ENCODE measurements at places on chromosomes 12 and 14.

DNA sequence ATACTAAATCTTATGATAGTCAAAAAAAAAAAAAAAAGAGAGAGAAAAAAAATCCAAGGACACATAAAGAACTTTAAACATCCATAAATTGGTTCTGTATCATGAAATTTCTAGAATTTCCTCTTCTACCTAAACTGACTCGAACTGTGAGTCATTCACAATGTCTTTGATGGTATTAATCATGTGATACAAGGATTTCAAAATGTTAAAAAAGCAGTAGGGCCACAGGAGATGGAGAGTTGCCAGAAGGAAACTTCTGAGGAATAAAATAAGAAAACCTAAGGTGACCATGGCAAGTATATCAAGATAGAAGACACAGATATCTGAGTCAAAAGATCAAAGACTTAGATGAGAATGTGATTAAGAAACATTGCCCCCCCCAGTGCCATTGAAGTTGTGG lies 1320.9 kb upstream of the FLRT2 start:
- no peak for DNase-seq

GRCh38 chr14:61581955-61582615 lies 113.2 kb upstream of the HIF1A start:
- DNase-seq = no peak

- peak; percentile 76 for DNase-seq
Measured at GRCh38 chr12:109418848-109419480, 58.1 kb downstream of the KCTD10 start.

- no peak for DNase-seq
Measured at GRCh38 chr12:70247653-70248199, 4.5 kb downstream of the CNOT2 start.

- DNase-seq = no peak
Measured at GRCh38 chr12:41228066-41228820, 40.1 kb downstream of the PDZRN4 start.

DNA sequence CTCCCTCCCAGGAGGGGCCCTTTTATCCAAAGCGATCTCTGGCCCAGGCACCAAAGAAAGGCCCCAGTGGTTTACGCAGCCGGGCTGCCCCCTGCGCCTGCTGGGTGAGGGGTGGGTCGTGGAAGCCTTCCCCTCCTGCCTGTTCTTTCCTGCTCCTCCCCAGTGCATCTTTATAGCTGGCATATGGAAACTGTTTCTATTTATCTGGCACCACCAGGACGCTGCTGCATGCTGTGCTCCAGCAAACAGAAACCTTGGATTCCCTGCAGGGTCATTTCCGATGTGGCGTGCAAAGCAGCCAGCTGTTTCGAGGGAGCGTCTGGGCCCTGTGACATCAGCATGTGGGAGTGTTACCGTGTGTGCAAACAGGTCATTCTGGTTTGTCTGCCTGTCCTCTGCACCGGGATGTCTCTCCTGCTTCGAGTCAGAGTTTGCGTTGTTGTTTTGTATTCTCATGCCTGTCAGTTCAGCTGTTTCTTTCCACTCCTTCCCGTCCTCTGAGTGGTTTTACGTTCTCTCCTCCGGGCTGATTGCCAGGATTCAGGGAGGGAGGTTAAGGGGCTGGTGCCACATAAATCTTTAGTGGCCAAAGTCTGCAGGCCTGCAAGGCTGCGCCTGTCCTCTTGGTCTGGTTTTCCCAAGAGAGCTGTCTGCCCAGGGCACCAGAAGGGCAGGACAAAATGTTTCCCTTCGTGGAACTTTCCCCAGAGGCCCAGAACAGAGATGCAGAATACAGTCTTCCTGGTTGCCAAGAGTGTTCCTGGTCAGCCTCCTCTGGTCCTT lies 24.6 kb downstream of the TPCN1 start:
- no peak for DNase-seq

- no peak for DNase-seq
Measured at GRCh38 chr14:56224229-56224628, 106.0 kb downstream of the PELI2 start.

GRCh38 chr14:23351681-23352505 lies 794 bp downstream of the SLC22A17 start:
- DNase-seq = peak; percentile 50

DNA sequence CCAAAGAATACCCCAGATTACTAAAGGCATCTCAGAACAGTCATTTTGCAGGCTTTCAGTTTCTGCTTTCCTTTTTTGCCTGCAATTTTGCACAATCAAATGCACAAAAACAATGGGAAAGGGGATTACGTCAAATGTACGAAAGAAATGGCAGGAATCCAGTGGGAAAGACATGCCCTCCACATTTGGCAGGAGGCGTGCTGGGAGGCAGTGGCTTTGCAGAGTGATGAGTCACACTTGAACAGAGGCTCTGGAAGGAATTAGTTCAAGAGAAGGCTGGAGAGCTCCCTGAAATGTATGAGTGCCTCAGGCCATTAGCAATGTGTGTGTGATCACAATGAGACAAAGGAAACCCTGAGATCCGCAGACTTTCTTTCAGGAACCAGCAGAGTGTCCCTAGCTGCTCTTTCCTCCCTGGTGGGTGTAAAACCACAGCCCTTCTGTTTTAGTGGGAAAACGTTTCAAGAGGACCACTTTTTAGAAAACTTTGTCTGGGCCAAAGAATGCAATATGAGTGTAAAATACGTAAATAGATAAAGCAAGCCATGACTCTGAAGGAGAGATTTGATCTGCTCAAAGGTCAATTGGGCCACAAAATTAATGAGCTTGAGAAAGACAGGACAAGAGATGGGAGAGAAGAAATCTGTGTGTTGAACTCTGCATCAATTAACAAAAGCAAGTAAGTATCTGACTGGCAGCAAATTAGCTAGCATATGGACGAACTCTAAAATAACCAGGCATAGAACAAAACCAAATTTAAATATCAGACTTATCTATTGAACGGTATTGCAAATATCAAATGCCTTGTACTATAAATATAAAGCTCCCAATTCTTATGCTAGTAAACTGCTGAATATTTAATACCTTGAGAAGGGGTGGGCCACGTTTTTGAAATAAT lies 155.4 kb upstream of the PDE3A start:
- DNase-seq = no peak

GRCh38 chr12:98354520-98355035 lies 160.8 kb upstream of the TMPO start:
- no peak for DNase-seq

GRCh38 chr12:212415-212714 lies 1.6 kb downstream of the SLC6A12 start:
- no peak for DNase-seq

- no peak for DNase-seq
Measured at GRCh38 chr14:50061664-50062437, 54.5 kb downstream of the VCPKMT start.

DNA sequence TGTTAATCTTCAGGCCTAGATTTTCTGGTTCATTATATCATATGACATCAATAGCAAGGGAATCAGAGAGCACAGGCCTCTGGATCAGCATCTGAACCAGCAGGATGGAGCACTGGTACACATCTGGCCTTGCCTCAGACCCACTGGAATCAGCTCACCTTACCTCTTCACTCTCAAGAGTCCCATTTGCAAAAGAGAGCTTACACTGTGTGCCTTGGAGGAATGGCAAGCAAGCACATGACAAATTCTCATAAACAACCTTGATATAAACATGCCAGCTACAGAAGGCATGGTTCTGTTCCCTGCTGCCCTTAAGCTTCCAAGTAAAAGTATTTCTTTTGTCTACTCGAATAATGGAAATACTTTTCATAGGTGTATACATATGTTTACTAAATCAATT lies 128.6 kb upstream of the CPM start:
- DNase-seq = no peak

GRCh38 chr12:65879878-65880277 lies 55.6 kb downstream of the HMGA2 start:
- DNase-seq = no peak

GRCh38 chr14:29853272-29853671 lies 74.4 kb downstream of the PRKD1 start:
- DNase-seq = no peak

DNA sequence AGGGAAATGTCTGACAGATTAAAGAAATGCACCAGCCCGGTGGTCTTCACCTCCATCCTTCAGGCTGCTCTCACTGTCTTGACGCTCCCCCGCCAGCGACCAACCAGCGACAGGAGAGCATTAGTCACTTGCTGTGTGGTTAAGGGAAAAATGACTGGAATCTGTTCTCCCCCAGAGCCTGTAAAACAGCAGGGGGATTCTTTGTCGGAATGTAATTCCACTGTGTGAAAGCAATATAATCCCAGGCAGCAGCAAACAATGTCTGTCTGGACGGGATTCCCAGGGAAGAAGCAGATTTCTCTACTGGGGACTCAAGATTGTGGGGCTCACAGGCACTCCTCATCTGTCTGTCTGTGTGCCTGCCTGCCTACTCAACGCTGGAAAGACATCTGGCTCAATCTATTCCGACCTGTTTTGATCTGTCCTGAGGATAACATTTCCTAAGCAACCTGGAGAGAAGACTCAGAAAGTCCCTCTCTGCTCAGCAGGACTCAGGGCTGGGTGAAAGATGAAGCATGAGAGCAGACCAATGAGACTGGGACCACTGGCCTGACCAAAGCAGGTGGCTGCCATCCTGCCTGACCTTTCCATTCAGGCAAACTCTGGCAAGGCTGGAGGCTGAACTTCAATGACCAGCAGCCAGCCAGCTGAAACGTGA lies 54.6 kb downstream of the NUAK1 start:
- DNase-seq = no peak

DNA sequence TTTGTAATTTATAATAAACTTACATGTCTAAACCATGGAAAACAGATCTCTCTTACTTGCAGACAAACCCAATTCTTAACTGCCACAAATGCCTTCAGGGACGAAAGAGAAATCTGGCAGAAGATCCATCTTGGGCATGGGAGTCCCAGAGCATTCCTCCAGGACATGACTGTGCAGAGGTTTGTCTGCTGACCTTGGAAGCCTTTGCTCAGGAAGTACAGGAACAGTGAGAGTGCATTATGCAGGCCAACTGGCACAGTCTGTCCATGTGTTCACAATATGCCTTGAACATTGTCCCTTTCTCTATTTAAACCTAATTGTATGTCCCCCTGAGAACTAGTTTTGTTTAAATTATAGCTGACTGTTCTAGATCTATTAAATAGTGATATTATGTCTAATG lies 467.1 kb downstream of the ATP23 start:
- DNase-seq = no peak

- no peak for DNase-seq
Measured at GRCh38 chr14:74756326-74756725, 6.8 kb upstream of the YLPM1 start.

DNA sequence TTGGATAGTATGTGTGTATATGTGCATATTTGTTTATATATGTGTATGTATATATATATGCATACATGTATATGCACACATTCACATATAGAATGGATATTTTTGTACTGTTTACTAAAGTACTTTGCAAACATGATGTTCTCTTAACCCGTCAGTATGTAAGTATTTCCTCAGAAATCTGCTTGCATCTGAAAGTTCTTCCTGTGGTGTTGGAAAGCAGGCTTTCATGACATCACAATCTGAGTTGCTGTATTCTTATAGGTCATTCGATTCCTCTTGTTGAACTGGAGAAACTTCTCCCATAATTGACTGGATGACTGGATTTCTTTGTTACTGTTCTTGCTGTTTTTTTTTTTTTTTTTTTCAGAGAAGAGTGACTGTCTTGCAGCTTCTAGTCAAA lies 29.1 kb downstream of the GABARAPL1 start:
- DNase-seq = no peak

DNA sequence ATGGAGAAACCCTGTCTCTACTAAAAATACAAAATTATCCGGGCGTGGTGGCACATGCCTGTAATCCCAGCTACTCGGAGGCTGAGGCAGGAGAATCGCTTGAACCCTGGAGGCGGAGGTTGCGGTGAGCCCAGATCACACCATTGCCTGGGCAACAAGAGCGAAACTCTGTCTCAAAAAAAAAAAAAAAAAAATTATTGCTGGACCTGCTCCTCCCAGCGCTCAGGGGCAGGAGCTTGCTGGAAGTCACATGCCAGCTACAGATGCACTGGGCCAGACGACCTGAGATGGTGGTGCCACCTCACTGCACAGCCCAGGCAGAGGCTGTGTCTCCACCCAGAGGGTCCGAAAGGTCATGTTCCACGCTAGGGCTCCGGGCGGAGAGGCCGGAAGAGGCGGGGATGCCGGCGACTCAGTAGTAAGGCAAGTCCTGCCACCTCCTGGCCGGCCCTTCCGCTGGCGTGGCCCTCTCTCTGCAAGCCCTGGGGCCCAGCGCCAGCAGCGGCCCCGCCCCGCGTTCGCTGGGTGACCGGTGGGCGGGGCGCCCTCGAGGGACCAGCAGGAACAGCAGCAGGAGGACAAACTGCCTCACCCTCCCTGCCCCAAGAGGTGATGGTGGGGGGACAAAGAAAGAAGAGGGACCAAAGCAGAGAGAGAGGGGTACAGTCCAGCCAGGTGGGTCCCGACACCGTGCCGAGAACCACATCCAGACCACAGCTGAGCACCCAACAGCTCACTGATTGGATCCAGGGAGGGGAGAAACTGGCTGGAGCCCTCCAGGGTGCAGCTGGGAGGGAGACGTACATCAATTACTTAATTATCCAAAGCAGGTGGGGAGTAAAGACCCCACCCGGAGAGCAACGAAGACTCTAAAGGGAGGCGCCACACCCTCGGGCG lies 3.6 kb upstream of the RHOF start:
- DNase-seq = peak; percentile 94

DNA sequence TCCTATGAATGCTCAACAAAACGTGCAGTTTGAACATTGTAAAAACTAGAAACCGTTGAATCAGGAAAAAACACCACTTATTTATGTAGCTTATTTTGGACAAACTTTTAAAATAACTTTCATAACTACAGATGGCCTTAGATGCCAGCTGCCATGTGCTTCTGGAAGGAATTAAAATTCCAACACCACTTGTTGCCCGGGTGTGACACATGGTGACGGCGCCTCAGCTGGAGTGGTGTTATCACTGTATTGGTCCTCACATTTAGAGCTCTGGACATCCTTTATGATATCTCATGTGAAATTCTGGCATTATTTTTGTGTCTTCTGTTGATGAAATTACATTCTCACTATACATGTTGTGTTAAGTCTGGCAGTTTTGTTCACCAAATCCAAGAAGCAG lies 211.0 kb downstream of the IPO8 start:
- DNase-seq = no peak

- peak; percentile 87 for DNase-seq
Measured at GRCh38 chr12:6943389-6943721, 261 bp upstream of the RNU7-1 start.

- no peak for DNase-seq
Measured at GRCh38 chr14:74293606-74294005, 9.1 kb downstream of the ABCD4 start.

- DNase-seq = no peak
Measured at GRCh38 chr12:43169115-43169681, 382.8 kb downstream of the ADAMTS20 start.

- no peak for DNase-seq
Measured at GRCh38 chr12:113116875-113117274, 18.7 kb downstream of the RASAL1 start.

GRCh38 chr12:105013892-105014291 lies 27.8 kb downstream of the NOPCHAP1 start:
- DNase-seq = no peak

GRCh38 chr12:16030744-16031143 lies 119.6 kb downstream of the DERA start:
- DNase-seq = no peak

DNA sequence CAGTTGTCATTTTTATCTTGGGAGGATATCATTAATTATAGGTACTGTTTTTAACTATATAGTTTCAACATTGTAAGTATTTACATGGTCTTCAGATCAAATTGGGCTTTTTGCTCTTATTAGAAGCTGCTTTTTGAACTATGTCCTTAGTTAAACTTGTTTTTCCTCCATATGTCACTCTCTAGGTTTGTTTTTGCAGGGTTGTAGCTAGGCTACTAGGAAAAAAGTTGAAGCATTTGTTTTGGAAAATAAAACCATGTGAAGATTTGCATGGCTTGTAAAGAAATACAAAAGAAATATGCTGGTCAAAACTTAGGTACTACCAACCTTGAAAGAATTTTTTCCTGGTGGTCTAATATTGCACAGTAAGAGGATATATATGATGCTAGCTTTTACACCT lies 3.4 kb downstream of the ARID2 start:
- no peak for DNase-seq
